ENCODE measurements at places on chromosomes 7 and 10. TPM values are rescaled to one million over a fixed set of nuclear protein-coding genes. Genes with fewer than 3 reads are reported as not detected.

The FGFR2 gene
- total RNA-seq, result 59.6 TPM

The ASB10 gene
- not detected for total RNA-seq

The NEURL1 gene
- 0.39 TPM for total RNA-seq

The HOXA1 gene
- total RNA-seq, result 0.71 TPM

The CALML3 gene
- total RNA-seq, result not detected

The SLC18A3 gene
- total RNA-seq, result 1.0 TPM

The CLEC2L gene
- not detected for total RNA-seq

The OR13A1 gene
- not detected for total RNA-seq

The LARP4B gene
- total RNA-seq, result 38.6 TPM

The ABCB4 gene
- total RNA-seq, result 1.0 TPM

The ANKRD22 gene
- total RNA-seq, result not detected

The ANKRD7 gene
- 0.57 TPM for total RNA-seq

The OPN4 gene
- not detected for total RNA-seq

The XRCC2 gene
- total RNA-seq, result 0.17 TPM

The NME8 gene
- not detected for total RNA-seq

The CDHR3 gene
- 7.8 TPM for total RNA-seq
